ENCODE measurements at places on chromosomes 7 and 10.
A peak's percentile ranks its signal among the peaks of the same experiment; 100 is the strongest.

GRCh38 chr10:124088915-124089314 lies 4.5 kb downstream of the CHST15 start:
- no peak for DNase-seq

- DNase-seq: no peak
These were observed 123.2 kb downstream of the SLC16A9 start for GRCh38 chr10:59586407-59586891.

GRCh38 chr7:146956853-146957252 lies 840.3 kb downstream of the CNTNAP2 start:
- no peak for DNase-seq

GRCh38 chr10:125843603-125844329 lies 20.4 kb downstream of the BCCIP start:
- no peak for DNase-seq

DNA sequence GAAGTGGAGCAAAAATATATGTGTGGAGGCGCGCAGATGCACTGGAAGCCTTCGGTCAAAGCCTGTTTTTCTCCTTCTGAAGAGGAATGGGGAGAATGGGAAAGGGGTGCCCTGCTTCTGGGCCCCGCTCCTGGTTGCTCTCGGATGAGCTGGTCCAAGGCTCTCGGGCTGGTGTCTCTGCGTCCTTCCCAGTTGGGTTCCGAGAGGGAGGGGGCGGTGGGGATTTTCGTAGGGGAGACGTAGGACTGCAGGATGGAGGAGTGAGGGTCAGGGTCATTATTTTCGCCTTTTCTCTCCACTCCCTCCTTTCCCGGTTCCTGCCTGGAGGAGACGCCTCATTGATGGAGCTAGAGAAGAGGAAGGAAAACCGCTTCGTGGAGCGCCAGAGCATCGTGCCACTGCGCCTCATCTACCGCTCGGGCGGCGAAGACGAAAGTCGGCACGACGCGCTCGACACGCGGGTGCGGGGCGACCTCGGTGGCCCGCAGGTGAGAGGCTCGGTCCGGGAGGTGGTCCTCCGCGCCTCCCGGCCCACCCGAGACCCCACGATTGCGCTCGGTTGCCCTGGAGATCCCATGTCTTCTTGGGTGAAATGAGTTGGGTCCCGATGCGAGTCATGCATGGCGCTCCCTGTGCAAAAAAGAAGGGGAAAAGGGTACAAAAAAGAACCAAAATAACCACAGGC lies 790 bp downstream of the ADAM22 start:
- peak; percentile 55 for DNase-seq

GRCh38 chr7:2834748-2835441 lies 9.2 kb downstream of the GNA12 start:
- DNase-seq: no peak

DNA sequence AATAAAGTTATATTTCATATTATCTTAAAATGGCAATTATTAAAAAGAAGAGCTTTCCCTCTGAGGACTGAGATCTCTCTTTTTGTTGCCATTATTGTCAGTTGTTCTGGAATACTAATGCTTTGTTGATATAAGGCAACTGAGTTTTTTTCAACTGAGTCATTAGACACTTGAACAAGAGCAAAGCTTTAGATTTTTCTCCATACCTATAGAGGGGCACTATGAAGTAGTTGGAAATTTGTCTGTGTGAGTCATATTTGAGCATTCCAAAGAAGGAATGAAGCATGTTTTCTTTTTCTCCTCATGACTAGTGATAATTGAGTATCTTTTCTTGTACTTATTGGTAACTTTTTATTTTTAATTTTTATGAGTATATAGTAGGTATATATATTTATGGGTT lies 24.5 kb downstream of the RPA3 start:
- no peak for DNase-seq

DNA sequence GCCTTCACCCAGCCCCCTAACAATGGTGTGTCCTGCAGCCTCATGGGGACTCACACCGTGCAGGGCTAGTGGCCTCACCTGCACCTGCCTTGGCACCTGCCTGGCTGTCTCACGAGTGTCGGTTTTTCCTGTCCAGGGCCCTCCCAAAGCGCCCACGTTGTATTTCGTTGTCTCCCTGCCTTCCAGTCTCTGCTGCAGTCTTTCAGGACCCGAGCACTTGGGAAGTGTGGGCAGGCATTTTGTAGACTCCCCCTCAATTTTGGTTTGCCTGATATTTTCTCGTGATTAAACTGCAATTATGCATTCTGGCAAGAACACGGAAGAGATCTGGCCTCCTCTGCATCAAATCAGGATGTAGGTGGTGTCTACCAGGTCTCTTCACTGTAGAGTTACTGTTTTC lies 17.9 kb downstream of the BNIP3 start:
- no peak for DNase-seq

GRCh38 chr10:78202386-78202785 lies 168.7 kb downstream of the RPS24 start:
- no peak for DNase-seq

DNA sequence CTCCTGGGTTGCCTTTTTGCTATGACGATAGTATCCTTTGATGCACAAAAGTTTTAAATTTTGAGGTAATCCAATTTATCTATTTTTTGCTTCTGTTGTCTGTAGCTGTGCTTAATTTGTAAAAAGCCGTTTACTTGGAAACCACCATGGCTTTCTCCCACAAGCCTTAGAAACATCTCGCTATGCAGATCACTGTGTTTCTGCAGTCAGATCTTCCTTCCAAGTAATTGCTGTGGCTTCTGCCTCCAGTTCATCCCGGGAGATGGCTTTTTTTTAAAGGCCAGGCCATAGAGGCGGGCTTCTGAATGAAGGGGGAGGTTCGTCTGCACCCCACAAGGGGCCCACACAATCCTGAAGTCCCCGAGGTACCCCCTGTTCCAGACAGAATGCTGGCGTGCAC lies 48.3 kb upstream of the OCM2 start:
- no peak for DNase-seq

DNA sequence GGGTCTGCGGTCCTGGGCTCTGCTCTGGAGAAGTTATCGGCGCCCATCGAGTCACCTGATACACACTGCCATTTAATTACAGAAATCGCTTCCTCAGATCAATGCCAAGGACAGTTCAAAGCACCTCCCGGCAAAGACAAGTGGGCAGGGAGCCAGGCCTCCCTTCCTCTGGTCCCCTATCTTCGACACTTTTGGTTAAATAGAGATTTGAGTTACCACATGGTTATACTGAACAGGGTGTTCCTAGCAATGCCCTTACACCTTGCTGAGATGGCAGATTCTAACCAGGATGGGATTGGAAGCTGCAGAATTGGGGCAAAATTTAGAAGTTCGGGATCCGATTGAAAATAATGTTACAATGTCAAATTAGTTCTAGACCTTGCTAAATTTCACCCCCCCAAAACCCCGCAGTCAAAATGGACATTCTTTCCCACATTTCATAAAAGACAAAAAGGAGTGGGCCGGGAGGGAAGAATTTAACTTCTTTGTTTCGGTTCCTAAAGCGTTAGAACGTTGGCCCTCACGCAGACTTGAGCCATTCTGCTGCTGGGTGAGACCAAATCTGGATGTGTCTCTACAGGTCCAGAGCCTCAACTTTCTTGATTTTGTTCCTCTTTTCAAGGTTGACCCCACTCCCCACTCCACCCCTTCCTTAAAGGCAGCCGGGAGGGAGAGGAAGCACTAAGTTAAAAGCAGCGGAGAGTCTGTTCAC lies 2.2 kb upstream of the DLX5 start:
- DNase-seq: peak; percentile 59

GRCh38 chr10:60414877-60415585 lies 25.4 kb upstream of the ANK3 start:
- no peak for DNase-seq

DNA sequence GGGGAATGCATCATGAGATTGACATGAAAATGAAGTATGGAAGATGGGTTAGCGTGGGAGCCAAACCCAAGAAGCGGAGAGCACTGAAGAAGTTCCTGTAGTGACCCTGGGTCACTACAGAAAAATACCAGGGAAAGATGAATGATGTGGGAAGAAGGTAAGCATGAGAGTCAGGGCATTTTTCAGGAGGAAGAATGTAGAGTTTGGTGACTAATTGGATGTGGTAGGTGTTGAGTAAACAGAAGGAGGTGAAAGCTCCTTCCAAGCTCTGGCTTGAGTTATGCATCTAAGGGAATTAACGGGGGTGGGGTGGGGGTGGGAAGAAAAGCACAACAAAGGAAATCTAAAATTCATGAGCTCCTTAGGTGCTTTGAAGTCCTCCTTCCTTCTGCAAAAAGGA lies 238.1 kb upstream of the AOAH start:
- no peak for DNase-seq

GRCh38 chr10:28463676-28464395 lies 69.1 kb upstream of the WAC start:
- peak; percentile 1 for DNase-seq

GRCh38 chr10:19922236-19922963 lies 106.2 kb downstream of the PLXDC2 start:
- no peak for DNase-seq

DNA sequence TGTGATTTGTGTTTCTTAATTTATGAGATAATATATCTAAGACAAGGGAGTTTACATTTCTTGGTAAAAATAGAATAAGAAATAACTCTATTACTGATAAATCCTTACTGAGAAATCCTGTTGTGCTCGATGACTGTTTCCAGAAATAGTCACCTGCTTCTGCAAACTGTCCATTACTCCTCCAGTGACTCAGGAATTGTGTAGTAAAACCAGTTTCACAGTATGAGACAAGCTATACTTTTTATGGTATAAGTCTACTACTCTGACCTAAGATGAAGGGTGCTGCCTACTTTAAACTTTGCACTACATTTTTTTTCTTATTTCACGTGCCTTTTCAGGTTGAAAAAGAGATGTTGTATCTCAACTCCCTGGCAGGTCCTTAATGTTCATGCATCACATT lies 6.8 kb upstream of the ANKRD22 start:
- no peak for DNase-seq

DNA sequence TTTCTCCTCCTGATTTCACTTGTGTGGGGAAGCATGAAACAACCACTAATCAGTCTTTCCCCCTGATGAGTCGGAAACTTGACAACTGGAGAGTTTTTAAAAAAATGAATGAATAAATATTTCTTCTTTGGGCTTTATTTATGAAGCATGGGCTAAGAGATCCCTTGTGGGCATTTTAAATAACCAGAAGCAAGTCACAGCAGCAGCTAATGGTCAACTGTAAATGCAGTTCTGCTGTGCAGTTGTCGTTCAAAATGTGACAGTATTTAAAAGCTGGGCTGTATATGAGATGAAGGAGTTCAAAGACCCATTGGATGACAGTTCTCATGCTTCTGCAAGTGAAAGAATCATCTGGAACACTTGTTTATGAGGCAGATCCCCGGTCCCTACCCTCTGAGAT lies 54.1 kb downstream of the STEAP1B start:
- no peak for DNase-seq

Data from KBM-7 (cell line).